ENCODE measurements at places on chromosomes 7 and 10.

DNA sequence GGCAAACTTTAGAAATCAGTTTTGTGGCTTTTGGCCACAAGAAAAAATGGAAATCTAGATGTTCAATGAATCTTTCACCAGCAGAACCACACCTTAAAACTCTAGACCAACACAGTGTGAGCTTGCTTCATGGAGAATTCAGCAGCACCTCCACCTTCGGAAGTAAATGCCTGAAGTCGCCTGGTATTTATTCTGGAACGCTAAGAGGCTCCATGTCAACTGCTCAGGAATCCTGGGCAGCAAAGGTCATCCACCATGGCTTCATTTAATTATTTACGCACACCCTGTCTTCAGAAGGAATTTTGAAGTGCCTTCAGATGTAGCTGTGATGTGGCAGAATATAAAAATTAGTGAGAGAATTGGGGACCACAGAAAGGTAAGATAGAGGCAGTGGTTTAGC lies 167.7 kb downstream of the GFRA1 start:
- no peak for DNase-seq

- DNase-seq: no peak
These were observed 234.0 kb downstream of the SNX10 start for GRCh38 chr7:26525398-26526264.

- DNase-seq: no peak
These were observed 5.4 kb upstream of the SUV39H2 start for GRCh38 chr10:14873090-14873760.

DNA sequence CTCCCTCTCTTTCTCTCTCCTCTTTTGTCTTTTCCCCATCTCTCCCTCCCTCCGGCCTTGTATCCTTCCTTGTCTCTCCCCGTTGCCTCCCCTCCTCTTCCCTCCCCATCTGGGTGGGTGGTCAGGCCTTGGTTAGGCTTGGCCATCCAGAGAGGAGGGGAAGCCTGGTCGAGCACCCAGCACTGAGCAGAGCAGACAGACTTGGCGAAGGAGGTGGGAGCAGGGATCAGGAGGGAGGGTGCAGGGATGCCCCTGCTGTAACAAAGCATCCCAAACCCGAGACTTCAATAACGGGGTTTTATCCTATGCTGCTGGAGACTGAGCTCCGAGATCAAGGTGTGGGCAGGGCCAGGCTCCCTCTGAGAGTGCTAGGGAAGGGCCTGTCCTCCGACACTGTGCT lies 97.3 kb downstream of the PAXIP1 start:
- no peak for DNase-seq

GRCh38 chr10:99658622-99659030 lies 683 bp upstream of the ENTPD7 start:
- peak; percentile 50 for DNase-seq

All from stimulated activated CD4-positive, alpha-beta T cell treated with anti-CD3 and anti-CD28 coated beads, Interleukin-1b, Interleukin-23, amount 100 ng/mL, for 4 hours (primary cell).